ENCODE measurements at places on chromosomes 4 and X.

- no peak for DNase-seq
Measured at GRCh38 chrX:146055733-146056132, 238.1 kb downstream of the SLITRK2 start.

DNA sequence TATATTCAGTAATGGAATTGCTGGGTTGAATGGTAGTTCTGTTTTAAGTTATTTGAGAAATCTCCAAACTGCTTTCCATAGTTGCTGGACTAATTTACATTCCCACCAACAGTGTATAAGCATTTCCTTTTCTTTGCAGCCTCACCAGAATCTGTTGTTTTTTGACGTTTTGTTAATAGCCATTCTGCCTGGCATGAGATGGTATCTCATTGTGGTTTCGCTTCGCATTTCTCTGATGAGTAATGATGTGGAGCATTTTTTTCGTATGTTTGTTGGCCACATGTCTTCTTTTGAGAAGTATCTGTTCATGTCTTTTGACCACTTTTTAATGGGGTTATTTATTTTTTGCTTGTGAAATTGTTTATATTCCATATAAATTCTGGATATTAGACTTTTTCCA lies 13.6 kb upstream of the MAGED4B start:
- peak; percentile 79 for DNase-seq

- DNase-seq = peak; percentile 64
Measured at GRCh38 chr4:140755774-140756318, 339 bp downstream of the TBC1D9 start.

GRCh38 chrX:2550328-2551020 lies 49.7 kb upstream of the DHRSX start:
- peak; percentile 70 for DNase-seq

DNA sequence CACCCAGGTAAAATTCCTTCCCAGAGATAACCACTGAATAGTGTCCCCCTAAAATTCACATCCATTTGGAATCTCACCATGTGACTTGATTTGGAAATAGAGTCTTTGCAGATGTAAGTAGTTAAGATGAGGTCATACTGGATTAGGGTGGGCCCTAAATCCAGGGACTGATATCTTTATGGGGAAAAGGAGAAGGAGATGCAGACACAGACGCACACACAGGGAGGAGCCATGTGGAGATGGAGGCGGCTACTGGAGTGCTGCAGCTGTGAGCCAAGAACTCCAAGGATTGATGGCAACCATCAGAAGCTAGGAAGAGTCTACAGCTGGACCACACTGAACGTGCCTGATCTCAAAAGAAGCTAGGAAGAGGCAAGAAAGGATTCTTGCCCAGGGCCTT lies 96.6 kb upstream of the SRD5A3 start:
- no peak for DNase-seq

- DNase-seq = no peak
Measured at GRCh38 chr4:165175879-165176278, 31.5 kb upstream of the KLHL2 start.

GRCh38 chr4:41000356-41000755 lies 214.0 kb downstream of the APBB2 start:
- no peak for DNase-seq

GRCh38 chrX:40083120-40083978 lies 14.4 kb downstream of the BCOR start:
- DNase-seq = no peak

GRCh38 chr4:32258986-32259385 lies 1538.8 kb downstream of the PCDH7 start:
- DNase-seq = no peak

- no peak for DNase-seq
Measured at GRCh38 chrX:136347706-136348105, 46.9 kb downstream of the ADGRG4 start.

DNA sequence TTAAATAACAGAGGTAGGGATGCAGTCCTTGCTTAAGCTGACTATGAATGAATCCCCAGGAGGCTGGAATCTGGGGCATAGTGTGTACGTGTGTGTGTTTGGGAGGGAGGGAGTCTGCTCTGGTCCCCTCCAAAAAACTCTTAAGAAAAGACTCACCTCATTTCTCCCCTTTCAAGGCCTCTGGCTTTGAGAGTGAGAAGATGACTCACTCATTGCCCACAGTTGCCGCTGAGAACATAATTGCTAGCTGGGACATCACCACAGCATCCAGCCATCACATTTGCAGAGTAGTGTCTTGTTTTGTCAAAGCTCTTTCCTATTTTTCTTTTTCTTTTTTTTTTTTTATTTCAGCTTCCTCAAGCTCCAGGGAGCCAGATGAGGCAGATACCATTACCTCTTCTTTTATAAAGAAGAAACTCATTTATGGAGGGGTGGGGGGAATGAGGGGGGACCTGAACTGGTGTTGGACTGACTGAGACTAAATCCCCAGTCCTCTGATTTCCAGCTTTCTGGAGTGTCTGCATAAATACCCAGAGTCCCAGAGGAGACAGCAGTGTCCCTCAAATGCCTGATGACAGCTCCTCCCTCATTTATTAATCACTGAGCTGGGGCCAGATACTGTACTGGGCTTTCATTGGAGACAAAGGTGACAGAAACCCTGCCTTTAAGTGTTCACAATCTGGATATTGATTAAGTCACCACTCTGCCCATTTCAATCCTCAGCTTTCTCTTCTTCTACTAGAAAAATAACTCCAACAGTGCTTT lies 61.9 kb upstream of the LAS1L start:
- peak; percentile 71 for DNase-seq

DNA sequence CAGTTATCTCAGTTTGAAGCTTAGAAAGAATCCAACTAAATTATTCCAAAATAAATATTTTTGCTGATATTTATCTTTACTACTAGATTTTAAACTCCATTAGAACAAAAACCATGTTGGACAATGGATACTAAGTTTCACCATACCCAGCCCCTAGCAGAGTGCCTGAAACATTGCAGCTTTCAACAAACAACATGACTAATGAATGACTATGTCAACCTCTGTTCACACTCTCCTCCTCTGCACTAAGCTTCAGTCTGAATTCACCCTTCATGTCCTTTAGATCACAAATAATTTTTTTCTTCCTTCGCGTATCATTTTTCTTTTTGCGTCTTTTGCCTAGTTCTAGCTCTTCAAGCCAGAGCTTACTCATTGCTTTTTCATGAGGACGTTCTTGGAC lies 315.2 kb downstream of the PCDH10 start:
- DNase-seq = peak; percentile 13

DNA sequence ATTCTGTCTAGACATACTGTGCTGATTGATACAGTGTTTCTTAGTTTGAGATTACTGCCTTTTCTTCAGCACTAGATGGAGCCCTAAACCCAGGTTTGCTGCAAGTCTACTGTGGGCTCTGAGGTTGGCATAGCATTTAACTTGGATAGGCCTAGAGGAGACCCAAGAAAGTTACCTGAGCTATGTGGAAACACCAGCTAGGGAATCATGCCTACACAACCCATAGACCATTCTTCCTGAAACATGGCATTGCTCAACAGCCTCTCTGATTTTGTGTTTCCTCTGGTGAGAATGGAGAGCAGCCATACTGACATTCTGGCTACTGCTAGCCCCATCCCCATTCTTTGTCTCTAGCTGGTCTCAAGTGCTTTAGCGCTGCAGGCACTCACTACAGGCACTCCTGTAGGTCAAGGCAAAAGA lies 287.7 kb upstream of the PCDH18 start:
- DNase-seq = peak; percentile 71

GRCh38 chr4:4631150-4631549 lies 89.3 kb upstream of the STX18 start:
- no peak for DNase-seq

- DNase-seq = no peak
Measured at GRCh38 chr4:123088501-123088900, 166.1 kb upstream of the NUDT6 start.

DNA sequence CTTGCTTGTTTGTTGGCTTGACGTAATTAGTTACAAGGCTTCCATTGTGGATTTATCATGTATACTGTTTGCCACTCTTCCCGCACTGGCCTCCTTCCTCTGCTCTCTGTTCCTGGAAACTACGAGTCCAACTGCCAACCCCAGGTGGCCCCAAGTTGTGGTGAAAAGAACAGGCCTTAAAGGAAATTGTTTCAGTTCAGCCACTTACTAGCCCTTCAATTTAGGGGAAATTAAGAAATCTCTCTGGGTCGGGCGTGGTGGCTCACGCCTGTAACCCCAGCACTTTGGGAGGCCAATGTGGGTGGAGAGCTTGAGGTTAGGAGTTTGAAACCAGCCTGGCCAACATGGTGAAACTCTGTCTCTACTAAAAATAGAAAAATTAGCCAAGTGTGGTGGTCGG lies 28.0 kb downstream of the RBM47 start:
- DNase-seq = no peak

GRCh38 chrX:21730026-21730425 lies 27.9 kb downstream of the SMPX start:
- DNase-seq = no peak

DNA sequence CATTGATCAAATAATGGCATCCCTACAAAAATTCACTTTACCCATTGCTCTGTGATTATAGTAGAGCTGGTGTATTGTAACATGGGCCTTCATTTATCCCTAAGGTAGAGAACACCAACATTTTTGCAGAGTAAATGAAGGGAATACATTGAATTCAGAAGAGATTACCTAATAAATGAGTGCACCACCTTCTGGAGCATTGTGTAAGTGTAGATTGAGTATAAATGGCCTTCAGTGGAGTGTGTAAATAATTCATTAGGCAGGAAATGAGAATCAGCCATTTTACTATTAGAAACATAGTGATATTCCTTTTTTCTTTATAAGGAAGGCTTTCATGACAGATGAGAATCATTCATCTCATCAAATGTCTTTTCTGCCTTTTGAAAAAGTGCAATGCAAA lies 155.8 kb downstream of the FAM47B start:
- no peak for DNase-seq

DNA sequence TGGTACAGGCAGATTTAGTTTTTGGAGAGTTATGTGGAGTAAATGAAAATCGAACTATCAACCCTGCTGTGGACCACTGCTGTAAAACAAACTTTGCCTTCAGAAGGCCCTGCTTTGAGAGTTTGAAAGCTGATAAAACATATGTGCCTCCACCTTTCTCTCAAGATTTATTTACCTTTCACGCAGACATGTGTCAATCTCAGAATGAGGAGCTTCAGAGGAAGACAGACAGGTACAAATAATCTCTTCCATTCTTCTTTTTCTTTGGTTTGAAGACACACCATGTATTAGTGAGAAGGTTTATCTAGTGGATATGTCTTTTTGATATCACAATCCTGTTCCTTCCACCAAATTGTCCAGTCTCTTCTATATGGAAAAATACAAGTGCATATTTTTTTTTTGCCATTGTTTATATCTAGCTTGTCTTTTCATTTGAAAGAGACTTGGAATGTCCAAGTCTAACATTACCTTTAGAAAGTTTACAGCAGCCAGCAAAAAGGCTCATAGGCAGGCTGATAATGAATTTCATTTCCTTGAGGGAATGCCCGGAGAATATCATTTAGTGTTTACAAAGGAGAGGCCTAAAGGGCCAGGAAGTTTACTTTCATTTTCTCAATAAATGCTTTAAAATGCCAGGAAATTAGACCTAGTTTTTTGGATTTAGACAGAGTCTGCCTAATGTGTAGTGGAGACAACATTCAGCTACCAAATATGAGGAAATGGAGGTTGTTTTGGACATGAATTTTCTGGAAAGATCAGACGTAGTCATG lies 18.6 kb downstream of the AFM start:
- no peak for DNase-seq

GRCh38 chr4:104413487-104413886 lies 81.2 kb downstream of the CXXC4 start:
- DNase-seq = no peak

DNA sequence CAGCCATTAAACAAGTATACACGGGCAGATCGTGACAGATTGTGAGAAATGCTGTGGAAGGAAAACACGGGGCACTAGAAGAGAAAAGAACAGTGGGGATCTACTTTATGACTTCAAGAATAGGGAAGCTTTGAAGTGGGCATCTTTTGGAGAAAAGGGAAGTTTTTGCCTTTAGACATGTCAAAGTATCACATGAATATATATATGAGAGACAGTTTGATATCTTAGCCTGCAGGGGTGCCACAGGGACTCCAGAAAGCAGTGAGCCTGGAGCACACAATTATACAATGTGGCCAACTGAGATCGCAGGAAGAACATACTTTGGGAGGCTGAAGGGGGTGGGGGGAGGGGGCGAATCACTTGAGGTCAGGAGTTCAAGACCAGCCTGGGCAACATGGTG lies 35.7 kb downstream of the RELL1 start:
- DNase-seq = no peak

- DNase-seq = peak; percentile 47
Measured at GRCh38 chrX:23434356-23434884, 99.8 kb downstream of the PTCHD1 start.

DNA sequence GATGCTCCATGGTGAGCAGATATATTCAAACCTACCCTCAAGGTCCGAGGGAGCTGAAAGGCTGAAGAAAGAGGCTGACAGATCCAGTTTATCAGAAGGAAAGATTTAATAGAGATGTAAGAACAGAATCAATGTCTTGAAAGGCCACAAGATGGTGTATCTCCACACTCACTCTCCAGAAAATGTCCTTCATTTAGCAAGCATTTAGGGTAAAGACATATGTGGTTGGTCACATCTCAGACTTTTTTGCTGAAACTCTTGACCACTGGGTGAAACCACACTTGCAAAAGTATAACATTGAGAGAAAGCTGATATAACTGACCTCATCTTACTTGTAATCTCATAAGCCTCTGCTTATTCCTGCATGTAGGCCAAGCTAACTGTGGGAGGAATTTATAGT lies 745.8 kb upstream of the GALNTL6 start:
- DNase-seq = no peak

DNA sequence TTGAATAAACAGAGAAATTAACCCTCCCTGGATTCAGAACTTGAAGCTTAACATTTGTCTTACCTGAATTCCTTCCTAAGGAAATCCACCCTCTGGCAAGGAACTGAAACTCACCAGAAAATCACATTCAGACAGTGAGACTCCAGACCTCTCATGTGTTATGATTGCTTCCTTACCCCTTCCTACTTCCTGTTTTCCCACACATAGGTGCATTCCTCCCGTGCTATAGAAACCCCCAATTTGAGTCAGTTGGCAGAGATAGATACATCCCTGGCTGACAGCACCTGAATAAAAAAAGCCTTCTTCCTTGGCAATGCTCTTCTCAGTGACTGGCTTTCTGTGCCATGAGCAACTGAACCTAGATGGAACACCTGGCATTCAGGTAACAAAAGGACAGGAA lies 157.0 kb upstream of the SMIM31 start:
- DNase-seq = no peak

DNA sequence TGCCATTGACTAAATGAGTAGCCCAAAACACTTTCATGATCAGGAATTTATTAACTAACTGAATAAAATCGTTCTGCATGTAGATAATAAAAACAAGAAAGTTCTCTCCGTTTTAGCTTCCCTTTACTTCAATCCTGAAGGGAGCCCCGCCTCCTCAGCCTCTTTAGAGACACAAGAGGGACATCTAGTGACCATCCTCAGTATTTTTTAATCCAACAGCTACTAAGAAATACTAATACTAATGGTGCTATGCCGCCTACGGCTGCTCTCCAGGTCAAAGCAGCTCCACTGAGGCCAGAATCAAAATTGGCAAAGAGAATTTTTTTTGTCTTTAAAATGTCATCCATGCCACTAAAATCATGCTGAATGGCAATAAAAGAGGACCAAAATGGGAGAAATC lies 3.2 kb upstream of the PCDH19 start:
- peak; percentile 58 for DNase-seq

GRCh38 chr4:150211016-150211415 lies 132.8 kb downstream of the DCLK2 start:
- peak; percentile 70 for DNase-seq

Data from EH (cell line).